ENCODE measurements at places on chromosomes 2 and 18.

- no peak for DNase-seq
Observed at GRCh38 chr2:27281442-27281841, 787 bp upstream of the TRIM54 start.

- no peak for DNase-seq
Observed at GRCh38 chr2:177271981-177272666, 7.6 kb upstream of the NFE2L2 start.

GRCh38 chr2:83584672-83585071, 874.4 kb downstream of the SUCLG1 start:
- no peak for DNase-seq

DNA sequence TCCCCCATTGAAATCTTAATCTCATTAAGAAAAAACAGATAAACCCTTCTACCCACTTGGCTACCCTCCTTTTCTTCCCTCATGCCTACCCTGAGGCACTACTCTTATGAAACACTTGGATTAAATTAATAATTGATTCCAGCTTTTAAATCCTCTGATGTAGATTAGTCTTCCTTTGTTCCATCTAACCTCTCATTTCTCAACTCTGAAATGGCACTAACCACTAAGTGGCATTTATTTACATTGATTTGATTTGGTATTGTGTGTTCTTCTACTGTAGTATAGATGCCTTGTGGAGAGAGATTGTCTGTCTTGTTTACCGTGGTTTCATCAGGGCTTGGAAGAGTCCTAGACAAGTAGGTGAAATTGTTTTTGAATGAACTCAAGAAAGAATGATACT, 26.7 kb downstream of the ITGA4 start:
- DNase-seq: no peak

DNA sequence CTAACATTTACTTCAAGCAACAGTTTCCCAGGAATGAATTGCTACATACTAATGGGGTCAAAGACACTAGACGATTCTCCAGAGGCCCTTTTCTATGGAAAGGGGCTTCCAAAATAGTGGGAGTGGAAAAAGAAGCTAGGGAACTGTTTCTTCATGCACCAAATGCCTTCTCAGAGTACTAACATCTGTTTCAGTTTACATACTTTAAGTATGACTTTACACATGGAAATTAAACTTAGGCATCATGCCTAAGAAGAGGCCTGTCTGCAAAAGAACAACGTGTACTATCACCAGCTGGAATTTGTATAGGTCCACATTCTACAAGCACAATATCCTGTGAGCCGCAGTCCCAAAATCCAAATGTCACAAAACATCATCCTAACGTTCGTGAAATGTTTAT, 29.4 kb upstream of the WDR75 start:
- peak; percentile 53 for DNase-seq

DNA sequence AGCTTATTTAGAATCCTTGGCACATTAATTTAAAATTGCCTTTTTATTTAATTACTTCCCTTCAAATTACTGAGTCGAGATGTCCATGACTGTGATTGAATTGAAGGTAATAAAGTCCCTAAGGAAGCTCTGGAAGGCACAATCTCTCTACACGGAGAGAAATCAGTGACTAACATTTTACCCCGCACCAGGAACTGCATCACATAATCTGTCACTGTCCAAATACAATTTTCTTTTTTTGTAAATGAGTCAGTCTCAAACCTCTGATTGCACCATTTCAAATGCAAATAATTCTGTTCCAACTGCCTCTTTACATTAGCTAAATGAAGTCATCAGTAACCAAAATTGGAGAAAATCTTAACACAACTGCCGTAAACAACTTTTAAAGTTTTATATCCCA, 311.9 kb downstream of the CCDC178 start:
- DNase-seq: no peak

- DNase-seq: no peak
Observed at GRCh38 chr18:75698861-75699260, 271.4 kb upstream of the SMIM21 start.

GRCh38 chr2:152425765-152426727, 91.1 kb downstream of the FMNL2 start:
- DNase-seq: no peak

GRCh38 chr18:36405611-36406010, 108.1 kb downstream of the FHOD3 start:
- DNase-seq: no peak

DNA sequence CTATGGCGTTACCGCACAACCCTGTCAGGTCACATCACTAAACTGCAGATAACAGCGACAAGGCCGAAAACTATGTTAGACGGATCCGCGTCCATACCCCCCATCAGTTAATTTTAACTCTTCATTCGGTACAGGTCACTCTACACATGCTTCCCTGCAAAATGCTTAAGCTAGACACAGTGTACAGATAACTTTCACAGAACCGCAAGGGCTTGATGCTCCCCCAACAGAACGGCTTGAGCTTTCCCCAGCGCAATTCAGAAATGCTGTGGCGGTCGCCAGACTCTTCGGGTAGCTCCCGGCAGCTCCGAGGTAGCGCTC, 283 bp upstream of the RBBP8 start:
- DNase-seq: peak; percentile 71

DNA sequence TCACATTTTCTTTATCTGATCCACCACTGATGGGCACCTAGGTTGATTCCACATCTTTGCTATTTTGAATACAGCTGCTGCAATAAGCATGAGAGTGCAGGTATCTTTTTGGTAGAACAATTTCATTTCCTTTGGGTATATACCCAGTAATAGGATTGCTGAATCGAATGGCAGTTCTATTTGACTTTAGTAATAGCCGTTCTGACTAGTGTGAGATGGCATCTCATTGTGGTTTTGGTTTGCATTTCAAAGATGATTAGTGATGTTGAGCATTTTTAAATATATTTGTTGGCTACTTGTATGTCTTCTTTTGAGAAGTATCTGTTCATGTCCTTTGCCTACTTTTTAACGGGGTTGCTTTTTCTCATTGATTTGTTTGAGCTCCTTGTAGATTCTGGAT, 72.3 kb downstream of the CCDC138 start:
- DNase-seq: no peak

GRCh38 chr18:38239606-38240005, 674.0 kb upstream of the CELF4 start:
- DNase-seq: no peak

Data from left renal cortex interstitium (tissue), 4 donors.